Activated naive CD4-positive, alpha-beta T cell treated with anti-CD3 and anti-CD28 coated beads for 36 hours (primary cell): ENCODE measurements at places on chromosomes 16 and 17.

- no peak for DNase-seq
These were observed 175.9 kb upstream of the SALL1 start for GRCh38 chr16:51327001-51327400.

GRCh38 chr17:29390851-29391631 lies 878 bp downstream of the TAOK1 start:
- DNase-seq: peak; percentile 12

DNA sequence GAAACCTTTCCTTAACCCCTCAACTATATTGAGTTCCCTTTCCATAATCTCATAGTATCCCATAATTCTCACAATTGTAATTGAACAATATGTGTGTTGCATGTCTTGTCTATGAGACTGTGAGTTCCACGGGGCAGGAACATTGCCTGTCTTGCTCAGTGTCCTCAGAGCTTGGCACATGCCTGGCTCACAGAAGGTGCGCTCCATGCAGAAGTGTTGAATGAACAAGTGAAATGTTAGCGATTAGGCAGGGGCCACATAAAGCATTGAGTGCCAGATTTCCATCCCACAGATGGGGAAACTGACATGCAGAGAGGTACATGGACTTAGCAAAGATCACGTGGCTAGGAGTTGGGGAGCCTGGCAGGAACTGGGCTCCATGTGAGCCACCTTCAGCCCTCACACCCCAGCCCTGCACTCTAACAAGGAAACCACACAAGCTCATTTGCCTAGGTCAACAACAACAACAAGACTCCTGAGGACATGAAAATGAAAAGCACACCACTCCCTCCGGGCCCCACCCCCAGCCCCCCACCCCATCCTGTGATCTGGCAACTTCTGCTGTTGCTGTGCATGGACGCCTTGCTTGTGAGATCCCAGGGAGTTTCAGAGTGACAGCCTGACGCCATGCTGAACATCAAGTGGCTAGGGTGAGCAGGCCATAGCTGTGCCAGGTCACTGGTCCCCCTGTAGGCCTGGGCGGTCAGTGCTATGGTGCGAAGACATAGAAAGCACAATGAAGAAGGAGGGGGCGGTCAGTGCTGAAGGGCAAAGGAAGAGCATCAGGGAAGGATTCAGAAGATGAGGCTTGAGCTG lies 5.0 kb downstream of the PIK3R5 start:
- DNase-seq: no peak

GRCh38 chr17:13204607-13205237 lies 186.9 kb upstream of the ELAC2 start:
- DNase-seq: no peak

DNA sequence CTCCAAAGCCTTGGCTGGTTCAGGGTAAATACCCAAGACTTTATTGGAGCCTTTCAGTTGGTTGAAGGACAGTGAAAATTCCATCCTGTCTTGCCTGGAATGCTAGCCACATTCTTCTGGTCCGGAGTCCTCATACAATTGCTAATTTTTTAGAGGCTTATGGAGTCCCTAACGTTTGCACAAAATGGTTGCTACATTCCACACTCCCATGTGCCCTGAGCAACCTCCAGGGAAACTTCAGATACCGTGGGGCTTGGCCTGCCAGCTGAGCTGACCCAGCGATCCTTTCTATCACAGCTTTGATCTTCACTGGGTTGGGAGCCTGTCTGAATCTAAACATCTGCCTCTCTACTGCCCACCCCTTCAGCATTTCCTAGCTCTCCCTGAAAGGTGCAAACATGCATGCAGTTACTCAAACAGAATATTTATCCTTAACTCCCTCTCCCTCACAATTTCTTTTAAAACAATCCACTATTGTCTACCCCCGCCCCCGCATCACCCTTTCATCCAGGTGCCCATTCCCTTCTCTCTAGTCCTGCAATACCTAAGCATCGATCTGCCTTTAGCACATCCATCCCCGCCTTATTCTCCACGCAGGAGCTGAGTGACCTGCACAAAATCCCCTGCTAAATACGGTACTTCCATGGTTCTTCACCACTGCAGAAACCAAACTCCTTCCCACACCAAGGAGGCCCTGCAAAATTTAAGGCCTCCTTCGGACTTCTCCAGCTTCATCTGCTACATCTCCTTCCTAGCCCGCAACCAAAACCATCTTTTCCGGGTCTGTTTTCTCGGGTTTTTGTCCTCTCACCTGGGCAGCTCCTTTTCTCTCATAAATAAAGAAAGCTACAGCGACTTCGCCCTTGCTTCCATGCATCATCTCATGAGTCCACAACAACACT lies 810 bp upstream of the GAN start:
- no peak for DNase-seq

DNA sequence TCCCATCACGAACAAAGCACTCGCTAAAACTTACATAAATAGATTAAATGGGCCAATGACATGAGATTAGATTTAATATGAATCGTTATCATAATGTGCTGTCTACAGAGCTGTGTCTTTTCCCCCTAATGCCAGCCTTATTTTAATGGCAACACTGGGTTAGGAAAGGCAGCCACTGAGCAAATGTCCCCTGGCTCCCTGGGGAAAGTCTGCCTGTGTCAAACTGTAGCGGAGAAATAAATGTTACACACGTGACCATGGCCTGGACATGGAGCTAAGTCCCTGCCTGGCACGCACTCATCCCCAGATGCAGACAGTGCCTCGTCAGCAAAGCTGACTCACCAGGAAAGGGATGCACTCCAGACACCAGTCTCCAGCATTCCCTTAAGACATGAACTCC lies 61.3 kb upstream of the SDK2 start:
- no peak for DNase-seq

- DNase-seq: no peak
These were observed 136.3 kb downstream of the KCNJ12 start for GRCh38 chr17:21512307-21513011.

DNA sequence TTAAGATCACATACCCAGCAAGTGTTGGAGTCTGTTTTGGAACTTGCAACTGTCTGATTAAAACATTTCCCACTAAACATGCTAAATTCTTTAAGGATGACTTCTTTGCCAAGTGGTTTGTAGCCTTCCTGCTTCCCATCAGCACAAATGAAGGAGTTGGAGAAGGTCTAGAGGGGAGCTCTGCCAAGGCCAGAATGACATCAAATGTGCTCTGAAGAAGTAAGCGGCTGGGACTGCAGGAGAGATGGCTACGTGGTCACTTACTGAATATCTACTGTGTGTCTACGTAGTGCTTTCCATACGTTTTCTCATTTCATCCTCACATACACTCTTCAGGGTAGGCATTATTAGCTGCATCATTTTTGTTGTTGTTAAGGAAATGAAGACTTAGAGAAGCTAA lies 135.7 kb upstream of the NLRP1 start:
- no peak for DNase-seq

DNA sequence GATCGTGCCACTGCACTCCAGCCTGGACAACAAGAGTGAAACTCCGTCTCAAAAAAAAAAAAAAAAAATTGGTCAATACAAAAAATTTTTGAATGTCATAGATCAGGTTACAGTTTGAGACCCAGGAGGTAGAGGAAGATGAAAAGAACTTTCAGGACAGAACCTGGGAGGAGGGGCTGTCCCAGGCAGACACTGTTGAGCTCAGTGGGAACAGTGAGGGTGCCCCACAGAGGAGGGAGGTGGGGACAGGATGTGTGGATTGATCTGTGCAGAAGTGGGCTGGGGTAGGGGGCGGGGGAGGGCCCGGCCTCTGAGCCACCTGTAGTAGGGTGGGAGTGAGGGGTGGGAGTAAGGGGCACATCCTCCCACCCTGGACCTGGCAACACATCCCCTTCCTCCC lies 58.3 kb downstream of the PRMT7 start:
- peak; percentile 57 for DNase-seq

DNA sequence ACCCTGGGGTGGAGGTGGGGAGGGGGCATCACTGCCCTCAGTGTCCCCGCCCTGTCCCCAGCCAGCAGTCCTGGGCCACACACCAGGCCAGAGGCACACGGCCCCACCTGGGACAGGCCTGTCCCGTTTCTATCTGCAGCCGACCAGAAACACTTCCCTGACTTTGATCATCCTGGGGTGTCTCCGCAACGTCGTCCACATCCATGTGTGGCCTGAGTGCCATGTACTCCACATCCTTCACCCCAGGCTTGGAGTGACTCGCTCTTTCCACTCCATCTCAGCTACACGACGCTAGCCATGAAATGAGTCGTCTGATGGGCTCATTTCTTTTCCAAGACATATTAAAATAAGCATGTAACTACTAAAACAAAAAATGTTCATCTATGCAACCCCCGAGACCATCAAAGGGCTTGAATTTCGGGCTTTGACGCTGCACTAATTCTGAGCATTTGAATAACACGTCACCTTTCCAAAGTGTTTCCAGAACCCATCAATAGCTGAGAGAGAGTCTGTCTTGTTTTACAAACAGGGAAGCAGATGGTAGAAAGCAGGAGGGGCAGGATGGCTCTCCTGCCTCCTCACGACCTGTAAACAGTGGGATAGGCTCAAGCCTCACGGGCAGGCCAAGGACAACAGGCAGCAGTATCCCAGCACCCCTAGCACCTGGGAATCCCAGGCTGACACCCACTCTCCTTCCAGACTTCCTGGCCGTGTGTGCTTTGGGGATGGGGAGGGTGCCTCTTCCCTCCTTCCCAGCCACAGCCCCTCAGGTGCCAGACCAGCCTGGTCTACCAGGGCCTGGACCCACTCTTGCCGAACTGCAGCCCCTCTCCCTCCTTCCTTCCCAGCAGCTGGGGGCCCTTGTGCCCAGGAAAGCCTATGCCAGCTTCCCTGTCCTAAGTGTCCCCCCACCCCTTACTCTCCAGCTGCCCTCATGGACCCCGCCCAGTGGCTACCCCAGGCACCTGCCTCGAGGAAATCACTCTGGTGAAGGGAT lies 20.0 kb upstream of the RASD1 start:
- no peak for DNase-seq

DNA sequence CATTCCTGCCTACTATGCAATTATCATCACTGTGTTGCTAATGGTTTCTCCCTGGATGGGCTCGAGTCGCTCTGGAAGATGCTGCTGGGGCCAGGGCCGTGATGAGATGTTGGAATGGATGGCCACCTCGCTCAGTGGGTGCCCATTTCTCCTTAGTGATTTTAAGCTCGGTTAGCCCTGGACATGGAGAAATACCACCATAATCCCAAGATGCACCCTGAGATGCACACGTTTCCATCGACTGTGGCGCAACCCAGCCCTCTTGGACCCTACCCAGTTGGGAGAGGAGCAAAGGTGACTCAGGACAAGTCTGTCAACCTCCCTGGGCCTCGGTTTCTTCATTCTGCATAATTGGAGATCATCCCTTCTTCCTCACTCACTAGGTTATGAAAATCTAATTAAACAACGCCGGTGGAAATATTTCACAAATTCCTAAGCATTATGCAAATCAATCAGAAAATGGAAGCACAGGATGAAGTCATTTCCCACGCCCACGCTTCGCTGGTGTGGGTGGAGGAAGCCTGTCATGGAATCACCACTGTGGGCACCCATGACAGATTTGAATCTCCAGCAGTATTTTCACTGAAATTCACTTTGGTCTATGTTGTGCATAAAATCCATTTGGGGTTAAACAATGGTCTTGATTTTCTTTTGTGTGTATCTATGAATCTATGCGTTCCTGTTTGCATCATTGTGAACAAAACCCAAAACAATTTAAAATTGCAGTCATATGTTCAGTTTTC lies 195.2 kb downstream of the AXIN2 start:
- peak; percentile 48 for DNase-seq

- DNase-seq: no peak
These were observed 9.9 kb downstream of the CCDC102A start for GRCh38 chr16:57526498-57526897.

DNA sequence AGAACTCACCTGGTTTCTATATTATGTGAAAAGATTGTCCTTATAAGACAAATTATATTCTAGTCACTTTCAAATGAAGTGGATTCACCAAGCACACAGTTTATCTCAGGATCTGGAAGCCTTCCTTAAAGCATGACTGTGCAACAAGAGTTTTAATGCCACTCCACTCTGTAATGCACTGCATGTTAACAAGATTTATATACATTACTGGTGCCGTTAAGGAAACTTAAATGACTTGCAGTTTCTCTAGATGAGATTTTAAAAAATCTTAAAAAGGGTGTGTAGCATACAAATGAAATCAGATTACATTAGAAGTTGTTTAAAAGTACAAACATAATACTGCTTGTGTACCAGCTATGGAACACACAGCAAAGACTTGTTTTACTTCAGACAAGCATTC lies 150.8 kb downstream of the SNX11 start:
- DNase-seq: no peak

DNA sequence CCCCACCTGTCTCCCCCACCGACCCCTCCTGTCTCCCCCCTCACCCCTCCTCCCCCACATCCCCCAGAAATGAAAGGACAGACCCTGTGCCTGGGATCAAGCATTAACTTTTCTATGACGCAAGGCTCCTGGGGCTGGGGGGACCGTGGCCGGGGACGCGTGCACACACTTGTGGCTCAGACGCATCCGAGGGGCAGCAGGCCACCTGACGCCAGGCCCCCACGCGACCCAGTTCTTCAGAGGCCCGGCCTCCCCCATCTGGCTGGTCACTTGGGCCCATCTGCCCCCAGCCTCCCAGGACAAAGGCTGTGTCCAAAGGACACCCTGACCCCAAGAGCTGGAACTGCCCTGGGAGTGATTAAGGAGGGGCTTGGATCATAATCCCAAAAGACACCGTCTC lies 14.0 kb upstream of the PVALEF start:
- DNase-seq: no peak

DNA sequence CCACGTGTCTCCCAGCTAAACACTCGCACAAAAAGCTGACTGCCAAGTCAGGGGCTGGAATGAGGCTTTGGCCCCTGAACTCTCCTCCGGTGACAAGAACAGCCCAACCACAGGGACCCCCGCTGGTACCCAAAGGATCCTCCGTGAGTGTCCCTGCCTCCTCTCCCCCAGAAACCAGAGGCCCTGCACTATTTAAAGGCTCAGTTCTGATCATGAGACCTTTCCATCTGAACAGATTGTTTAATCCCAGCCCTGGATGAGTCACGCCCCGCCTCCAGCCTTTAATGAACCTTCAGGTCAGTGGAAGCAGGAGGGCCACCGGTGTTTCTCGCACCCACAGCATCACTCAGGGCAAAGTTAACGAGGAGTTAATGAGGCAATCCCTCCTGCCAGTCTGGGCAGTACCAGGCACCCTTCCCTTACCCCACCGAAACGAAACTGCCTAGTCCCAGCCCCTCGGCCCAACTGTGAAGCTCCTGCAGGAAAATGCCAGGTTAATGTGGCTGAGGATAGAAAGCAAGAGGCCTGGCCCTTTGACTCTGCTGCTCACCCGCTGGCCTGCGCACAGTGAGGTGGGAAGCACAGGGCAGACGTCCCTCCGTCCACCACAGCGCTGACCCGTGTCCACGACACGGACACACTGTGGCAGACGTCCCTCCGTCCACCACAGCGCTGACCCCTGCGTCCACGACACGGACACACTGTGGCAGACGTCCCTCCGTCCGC lies 32.4 kb downstream of the TIMM22 start:
- DNase-seq: no peak
